Stimulated activated CD8-positive, alpha-beta memory T cell treated with anti-CD3 and anti-CD28 coated beads, Interleukin-12 subunit alpha, Interleukin-12 subunit beta, amount 100 ng/mL, for 4 hours (primary cell): ENCODE measurements at places on chromosomes 1 and 21.

GRCh38 chr1:67629370-67630075 is 55.5 kb upstream of the GADD45A start:
- no peak for DNase-seq

DNA sequence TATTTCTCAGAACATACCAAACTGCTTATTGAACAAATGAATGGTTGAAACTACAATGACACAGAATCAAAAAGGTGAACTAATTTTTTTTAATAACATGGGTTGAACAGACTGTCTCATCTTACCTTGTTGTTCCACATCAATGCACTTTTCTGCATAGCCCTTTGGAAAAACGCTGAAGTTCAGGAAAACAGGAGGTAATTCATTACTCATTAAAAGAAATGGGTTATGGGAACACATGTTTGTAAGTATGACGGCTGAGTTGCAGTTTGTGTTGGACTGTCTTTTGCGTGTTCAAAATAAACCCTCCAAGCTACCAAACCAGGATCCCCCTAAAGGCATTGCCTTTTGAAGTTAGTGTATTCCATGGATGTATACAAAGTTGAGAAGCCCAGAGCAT is 514.9 kb upstream of the PKN2 start:
- DNase-seq = no peak

DNA sequence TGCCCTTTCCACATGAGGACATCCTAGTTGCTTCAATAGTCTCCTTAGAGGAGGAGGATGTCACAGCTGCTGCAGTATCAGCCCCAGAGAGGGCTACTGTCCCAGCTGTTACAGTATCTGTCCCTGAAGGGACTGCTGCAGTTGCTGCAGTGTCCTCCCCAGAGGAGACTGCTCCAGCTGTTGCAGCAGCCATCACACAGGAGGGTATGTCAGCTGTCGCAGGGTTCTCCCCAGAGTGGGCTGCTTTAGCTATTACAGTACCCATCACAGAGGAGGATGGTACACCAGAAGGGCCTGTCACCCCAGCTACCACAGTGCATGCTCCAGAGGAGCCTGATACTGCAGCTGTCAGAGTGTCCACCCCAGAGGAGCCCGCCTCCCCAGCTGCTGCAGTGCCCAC is 78.5 kb upstream of the BMP8A start:
- DNase-seq = no peak

DNA sequence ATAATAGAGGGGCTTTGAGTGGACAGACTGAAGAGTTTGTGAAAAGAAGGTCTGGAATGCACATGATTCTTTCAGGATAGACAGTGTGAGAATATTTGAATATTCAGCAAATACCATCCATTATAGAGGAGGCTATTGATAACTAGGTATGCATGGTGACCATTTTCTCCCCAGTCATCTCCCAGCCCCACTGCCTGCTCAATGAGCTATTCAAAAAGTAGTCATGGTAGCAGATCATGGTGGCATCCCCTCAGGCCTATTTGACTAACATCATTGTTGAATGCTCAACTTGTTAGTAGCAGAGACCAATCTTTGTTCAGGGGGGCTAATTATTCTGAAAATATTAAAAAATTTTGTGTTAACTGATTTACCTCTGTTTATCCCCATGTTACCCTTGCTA is 311.6 kb downstream of the S1PR1 start:
- no peak for DNase-seq

GRCh38 chr1:74772945-74773344 is 40.0 kb downstream of the TYW3 start:
- no peak for DNase-seq

DNA sequence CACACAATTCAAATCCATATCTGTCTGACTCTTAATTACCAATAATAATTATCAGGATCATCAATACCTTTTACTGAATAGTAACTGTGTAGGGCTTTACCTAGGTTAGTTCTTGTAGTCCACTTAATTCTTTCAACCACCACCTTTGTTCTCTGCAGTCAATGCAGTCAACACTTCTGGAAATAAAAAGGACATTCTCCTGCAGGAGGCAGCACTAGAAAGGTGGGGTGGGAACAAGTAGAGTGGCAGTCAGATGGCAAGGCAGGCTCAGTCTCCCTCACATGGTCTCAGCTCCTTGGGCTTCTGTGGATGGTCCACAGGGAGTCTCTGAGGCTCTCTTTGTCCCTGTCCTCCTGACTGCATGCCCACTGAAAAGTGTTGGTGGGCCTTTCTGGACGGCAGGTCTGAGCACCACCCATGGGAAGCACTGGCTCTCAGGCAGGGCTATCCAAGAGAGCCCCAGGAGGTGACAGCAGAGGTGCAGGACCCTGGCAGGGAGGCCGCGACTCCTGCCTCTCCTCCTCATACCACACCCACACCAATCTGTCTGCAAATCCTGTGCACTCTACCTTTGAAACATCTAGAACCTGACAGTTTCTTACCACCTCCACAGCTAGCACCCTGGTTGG is 237.3 kb downstream of the FOXD2 start:
- no peak for DNase-seq

DNA sequence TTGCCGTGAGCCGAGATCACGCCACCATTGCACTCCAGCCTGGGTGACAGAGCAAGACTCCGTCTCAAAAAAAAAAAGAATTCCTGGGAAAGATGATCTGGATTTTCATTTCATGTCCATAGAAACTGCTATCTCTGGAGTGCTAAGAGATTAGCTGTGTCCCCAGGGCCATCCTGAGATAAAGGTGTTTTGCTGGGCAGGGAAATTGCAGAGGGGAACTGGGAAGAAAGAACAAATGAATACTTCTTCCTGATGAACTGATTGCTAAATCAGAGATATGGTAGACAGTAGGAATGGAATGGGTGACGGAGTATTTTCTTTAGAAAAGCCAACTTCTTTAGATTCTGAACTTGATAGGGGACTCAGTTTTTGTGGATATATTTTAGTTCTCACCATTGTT is 19.2 kb downstream of the SNRPE start:
- no peak for DNase-seq

DNA sequence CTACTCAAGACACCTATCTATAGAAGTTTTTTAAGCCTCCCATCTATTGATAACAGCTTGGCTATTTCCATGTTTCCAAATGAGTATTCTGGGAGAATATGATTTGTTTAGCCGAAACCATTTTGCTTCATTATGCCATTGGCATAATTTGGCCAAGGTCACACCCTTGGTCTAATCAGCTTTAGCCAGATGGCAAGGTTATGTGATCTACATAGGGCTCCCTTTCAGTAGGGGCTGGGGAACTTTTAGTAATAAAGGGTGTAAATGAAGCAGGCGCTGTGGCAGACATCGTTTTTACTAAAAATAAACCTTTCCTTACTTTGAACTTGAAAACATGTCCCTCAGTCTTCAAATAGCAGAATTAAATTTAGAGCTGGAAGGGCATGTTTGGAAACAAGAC is 3.0 kb upstream of the PDC start:
- DNase-seq = no peak

DNA sequence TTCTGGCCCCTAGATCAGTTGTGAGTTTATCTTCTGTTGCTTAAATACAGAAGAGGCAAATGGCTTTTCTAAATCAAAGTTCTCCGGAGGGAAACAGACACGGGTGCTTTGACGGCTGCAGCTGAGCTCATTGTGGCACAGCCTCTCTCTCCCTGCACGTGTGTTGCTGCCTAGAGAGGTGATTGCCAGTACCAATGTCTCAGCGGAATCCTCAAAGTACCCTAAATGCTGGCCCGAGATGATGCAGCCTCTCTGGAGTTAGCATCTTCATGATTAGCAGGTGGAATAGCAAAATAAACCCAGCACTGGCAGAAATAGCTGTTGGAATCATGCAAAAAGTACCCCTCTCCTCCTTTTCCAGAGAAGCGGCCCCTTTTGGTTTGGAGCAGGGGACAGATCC is 192.2 kb downstream of the PRDM2 start:
- no peak for DNase-seq

DNA sequence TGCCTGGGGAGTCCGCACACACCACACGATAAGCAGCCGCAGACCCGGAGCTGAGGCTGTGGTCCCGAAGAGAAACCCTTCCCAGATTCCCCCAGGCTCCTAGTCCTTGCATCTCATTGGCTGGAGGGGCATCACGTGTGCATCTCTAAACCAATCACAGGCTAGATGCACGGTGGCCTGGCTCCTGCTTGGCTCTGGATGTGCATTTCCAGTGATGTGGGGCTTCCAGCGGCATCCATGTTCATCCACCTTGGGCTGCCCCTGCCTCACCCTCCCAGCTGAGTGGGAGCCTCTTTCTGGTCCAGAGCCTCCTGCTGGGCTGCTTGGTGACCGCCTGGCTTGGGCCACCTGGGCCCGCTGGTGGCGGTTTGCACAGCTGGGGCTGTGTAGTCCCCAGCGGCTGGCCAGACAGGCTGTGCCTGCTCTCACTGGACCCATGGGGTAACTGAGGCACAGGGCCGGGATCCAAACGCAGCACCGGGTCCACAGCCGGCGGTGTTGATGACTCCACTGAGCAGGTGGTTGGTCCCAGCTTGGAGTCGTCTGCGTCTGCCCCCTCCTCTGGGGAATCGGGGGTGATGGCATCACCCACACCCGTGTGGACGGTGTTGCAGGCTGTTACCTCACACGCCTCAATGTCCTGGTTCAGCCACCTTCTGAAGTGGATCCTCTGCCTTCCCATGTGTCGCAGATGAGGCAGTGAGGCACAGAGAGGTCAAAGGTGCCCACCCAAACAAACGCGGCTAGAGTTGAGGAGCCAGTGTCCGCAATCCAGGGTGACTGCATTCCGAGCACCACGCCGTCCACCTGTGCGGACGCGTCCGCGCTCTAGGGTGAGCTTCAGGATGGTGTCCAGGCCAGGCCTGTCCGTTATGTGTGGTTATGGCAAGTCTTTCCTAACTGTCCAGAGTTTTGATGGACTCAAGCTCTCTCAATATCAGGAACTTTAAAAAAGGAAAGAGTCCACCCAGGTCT is 41.3 kb downstream of the COL6A1 start:
- no peak for DNase-seq

DNA sequence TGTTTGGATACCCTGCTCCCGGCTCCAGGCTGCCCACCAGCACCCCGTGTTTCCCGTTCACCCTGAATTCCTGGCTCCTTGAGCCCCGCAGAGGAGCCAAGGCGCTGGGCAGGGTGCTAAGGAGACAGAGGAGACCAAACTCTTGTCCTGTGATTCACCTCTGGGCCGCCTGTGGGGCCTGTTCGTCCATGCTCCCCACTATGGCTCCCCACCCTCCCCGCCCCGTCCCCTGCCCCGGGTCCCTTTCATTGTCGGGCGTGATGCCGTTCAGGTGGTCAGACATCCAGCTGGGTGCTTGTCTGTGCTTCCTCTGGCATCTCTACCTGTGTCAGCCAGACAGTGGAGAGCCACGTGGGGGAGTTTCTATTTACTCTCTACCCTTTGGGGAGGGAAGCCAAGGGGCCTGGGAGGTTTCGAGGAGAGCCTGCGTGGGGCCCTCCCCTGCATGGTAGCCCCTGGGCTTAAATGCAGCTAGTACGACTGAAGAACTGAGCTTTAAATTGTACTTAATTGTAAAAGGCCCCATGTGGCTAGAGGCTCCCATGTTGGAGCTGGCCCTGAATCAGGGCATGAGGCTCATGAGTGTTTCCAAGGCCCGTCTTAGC is 221.4 kb upstream of the TMEM51 start:
- DNase-seq = no peak

DNA sequence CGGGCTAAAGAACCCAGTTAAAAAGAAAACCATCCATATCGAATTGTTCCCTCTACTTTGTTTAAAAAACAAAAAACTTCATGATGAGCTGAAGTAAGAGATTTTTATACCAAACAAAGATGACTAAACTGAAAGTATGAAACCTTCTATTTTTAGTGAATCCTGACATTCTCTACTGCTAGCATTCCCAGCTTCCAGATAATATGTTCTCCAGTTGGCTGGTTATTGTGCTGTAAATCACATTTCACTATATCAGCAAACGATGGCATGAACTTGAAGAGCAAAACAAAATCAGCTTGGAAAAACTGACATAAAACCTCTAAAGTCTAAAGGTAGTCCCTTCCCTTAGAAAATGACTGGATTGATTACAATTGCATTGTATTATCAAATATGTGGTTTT is 68.1 kb upstream of the APP start:
- no peak for DNase-seq

- no peak for DNase-seq
These were observed 78.0 kb downstream of the HIVEP3 start for GRCh38 chr1:41840592-41841246.

DNA sequence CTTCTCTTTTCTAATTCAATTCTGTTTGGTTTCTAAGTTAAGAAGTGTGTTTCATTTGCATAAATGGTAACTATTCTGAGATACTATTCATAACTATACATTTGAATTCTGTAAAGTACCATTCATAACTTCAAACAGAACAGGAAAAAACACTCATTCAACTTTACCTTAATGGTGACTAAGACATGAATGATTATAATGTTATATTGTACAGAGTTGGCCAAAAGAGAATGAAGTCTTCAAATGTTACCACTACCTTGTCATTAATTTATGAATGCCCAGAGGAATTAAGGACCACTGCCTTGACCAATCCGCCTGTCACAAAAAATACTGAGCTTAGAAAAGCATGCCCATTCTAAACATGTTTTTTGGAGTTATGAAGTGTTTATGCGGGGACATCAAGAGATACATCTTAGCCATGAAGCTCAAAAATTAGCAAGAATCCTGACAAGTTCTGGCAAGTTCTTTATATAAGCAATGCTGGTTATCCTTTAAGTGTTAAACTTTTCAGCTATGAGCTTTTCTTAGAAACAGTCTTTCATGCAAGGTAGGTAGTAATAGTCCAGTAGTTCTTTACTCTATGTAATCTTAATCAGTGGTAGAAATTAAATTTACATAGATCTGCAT is 7.9 kb downstream of the WASF2 start:
- DNase-seq = no peak

DNA sequence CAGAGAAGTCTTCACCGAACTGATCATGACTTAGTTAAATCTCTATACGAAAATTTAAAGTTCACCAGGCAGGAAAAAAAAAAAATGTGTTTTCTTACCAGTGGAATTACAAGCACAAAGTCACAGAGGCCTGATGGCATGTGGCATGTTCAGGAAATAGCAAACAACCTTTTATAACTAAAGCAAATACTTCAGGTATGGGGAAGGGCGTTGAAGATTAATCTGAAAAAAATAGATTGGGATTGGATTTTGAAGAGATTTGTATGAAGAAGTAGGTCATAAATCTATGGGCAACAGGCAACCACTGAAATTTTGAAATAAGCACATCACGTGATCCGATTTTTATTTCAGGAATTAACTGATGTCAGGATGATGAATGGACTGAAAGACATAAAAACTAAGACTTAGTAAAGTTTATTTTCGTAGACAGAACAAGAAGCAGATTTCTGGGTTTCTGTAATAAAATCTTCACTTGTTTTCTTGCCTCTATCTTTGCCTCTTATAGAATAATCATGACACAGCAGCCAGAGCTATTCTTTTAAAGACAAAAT is 295.9 kb upstream of the ADGRL4 start:
- no peak for DNase-seq
